ENCODE measurements at places on chromosomes 4 and X. TPM values are rescaled to one million over a fixed set of nuclear protein-coding genes. Genes with fewer than 3 reads are reported as not detected.

The SLC7A11 gene
- 3.2 TPM for total RNA-seq

The TEX13B gene
- not detected for total RNA-seq

The SPANXC gene
- not detected for total RNA-seq

The GAGE12H gene
- not detected for total RNA-seq

The HAND2 gene
- not detected for total RNA-seq

DNA sequence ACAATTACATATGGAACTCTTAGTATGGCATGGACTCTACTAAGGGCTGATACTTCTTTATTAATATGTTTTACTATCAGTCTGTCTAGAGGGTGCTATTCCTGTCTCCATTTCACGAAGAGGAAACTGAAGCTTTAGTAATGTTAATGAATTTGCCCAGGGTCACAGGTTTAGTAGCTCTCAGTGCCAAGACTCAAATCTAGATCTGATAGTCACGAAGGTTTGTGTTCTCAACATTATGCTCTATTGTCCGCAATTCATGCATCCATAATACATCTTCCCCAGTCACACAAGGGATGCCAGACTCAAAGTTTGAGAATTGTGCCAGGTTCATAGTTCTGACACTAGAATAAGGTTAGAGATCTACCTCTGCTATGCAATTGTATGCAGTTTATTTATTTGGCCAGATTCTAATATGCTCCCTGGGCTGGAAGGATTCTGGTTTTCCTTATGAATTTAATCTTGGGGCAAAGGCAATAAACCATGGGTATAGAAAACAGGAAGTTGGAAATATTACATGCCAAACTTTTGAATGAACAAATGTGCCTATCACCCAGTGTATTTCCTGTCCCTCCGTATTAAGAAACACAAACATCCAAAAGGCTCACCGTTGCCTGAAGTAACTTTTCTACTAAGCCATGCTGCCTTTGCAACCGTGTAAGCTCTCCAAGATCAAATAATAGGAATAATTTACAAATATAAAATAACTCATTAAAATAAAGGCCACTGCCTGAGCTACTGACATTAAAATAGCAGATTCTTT is 478.5 kb downstream of the INPP4B start:
- peak overlapping the region; percentile 85 for H3K27ac ChIP-seq
- no peaks in the 10 kb centered on the region for H3K27me3 ChIP-seq
- no peak for DNase-seq
- H3K4me1 ChIP-seq = peaks cover 77% of the 10 kb centered on the region
- peak overlapping the region; percentile 62 for H3K4me3 ChIP-seq

DNA sequence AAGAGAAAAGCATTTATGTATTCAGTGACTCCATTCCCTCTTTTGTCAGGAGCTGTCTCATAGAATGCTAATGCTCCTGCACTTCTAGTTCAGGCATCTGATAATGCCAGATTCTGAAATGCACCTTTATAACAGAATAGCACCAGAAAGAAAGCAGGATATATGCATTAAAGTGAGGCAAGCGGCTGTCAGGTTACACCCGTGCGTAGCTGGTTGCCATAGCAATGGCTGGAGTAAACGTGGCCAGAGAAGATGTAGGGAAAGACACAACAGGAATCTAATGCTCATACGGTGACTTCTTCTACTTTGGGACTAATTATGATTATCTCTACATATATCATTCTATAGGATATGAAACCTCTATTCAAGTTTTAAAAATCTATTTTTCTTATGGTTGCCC is 5.9 kb downstream of the EMCN start:
- H3K36me3 ChIP-seq = no peaks in the 10 kb centered on the region
- DNase-seq = no peak
- no peak overlapping the region for H3K27ac ChIP-seq
- H3K27me3 ChIP-seq = peaks cover 10% of the 10 kb centered on the region
- H3K4me1 ChIP-seq = no peaks in the 10 kb centered on the region
- no peak overlapping the region for H3K4me3 ChIP-seq

- no peak overlapping the region for H3K27ac ChIP-seq
- no peaks in the 10 kb centered on the region for H3K36me3 ChIP-seq
- H3K4me1 ChIP-seq = no peaks in the 10 kb centered on the region
These were observed 700.7 kb downstream of the PCDH18 start for GRCh38 chr4:136831553-136831952.

DNA sequence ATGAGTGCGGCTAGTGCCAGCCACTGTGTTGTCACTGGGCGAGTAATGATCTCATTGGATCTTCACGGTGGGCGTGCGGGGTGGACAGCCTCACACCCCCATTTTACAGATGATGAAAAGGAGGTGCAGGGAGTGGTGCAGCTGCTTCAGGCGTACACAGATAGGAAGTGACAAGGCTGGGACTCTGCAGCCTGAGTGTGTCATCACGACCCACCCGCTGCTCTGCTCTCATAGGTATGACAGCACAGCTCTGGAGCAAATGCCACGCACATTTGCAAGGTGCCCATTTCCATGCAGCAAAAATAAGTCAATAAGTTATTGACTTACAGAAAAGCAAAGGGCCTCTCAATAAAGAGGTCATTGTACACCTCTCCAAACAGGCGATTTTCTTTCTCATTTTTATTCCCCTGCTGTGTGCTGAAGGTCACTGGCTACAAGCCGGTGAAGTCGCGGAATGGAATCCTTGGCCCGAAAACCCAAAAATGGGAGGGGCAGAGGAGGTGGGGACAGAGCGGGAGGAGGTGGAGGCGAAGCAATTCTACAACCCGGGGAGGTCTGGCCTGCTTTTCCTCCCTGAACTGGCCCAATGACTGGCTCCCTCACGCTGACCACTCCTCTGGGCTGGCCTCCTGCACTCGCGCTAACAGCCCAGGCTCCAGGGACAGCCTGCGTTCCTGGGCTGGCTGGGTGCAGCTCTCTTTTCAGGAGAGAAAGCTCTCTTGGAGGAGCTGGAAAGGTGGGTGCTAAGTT is at the start of gene SOD3:
Gene SOD3 (plus strand): TSS at position 658 of the 750 bp plus-strand sequence. CDS start 3,949 bp downstream, outside the sequence.
- no peak within 1 kb of the TSS for H3K4me3 ChIP-seq
- no peak within 1 kb of the TSS for H3K27ac ChIP-seq
- H3K36me3 ChIP-seq = no peaks in the 10 kb centered on the region
- H3K27me3 ChIP-seq = peaks cover 27% of the 10 kb centered on the region
- no peak for DNase-seq
- no peaks in the 10 kb centered on the region for H3K4me1 ChIP-seq

- H3K4me3 ChIP-seq = no peak overlapping the region
- H3K36me3 ChIP-seq = no peaks in the 10 kb centered on the region
- no peak for DNase-seq
- peaks cover 8% of the 10 kb centered on the region for H3K27me3 ChIP-seq
- H3K27ac ChIP-seq = no peak overlapping the region
These were observed 100.2 kb upstream of the ANXA3 start for GRCh38 chr4:78451407-78451806.

DNA sequence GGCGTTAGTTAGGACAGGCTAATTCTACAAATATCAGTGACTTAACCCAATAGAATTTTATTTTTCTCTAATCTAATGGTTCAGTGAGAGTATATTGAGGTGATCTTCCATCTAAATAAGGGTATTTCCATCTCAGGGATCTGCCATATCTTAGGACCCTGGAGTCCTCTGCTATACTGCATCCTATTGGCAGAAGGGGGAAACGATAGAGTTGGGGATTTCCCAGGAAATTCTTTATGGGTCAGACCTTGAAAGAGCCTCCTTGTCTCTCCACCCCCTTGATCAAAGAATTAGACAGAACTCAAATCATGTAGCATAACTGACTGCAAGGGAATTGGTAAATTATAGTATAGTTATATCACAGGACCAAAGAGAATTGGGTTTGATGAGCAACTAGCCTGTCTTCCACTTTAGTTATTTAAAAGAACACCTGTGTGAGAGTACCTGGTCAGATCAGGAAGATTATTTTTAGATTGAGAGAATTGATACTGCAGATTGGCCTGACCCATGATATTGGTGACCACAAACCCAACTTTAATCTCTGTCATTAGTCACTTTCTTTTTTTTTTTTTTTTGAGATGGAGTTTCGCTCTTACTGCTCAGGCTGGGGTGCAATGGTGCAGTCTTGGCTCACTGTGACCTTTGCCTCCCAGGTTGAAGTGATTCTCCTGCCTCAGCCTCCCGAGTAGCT is 25.6 kb downstream of the SMARCA5 start:
- H3K4me1 ChIP-seq = peaks cover 19% of the 10 kb centered on the region
- H3K4me3 ChIP-seq = no peak overlapping the region
- H3K36me3 ChIP-seq = peaks cover 52% of the 10 kb centered on the region
- H3K27ac ChIP-seq = no peak overlapping the region

DNA sequence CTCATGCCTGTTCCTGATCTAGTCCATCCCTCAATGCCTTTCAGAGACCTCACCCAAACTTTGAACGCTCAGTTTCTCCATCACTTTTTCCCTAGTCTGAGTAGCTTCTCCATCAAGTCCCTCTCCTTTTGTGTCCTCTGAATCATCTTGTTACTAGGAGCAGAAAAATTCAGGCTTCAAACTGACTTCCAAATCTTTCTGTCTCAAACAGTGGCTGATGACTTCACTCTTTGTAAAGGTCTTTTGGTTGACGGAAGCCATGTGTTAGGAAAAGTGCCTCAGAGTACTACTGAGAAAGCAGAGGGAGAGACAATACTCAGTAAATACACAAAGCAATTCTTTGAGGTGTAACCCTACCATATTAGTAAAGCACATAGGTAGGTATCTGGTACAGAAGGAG is 65.7 kb upstream of the CAMK2D start:
- H3K4me3 ChIP-seq = no peak overlapping the region
- no peak for DNase-seq
- no peak overlapping the region for H3K27ac ChIP-seq
- peaks cover 54% of the 10 kb centered on the region for H3K4me1 ChIP-seq
- H3K27me3 ChIP-seq = no peaks in the 10 kb centered on the region
- H3K36me3 ChIP-seq = no peaks in the 10 kb centered on the region

- no peak overlapping the region for H3K4me3 ChIP-seq
- H3K27me3 ChIP-seq = no peaks in the 10 kb centered on the region
- H3K4me1 ChIP-seq = no peaks in the 10 kb centered on the region
- no peak overlapping the region for H3K27ac ChIP-seq
- no peak for DNase-seq
- no peaks in the 10 kb centered on the region for H3K36me3 ChIP-seq
These were observed 50.8 kb downstream of the HTRA3 start for GRCh38 chr4:8320386-8320750.

DNA sequence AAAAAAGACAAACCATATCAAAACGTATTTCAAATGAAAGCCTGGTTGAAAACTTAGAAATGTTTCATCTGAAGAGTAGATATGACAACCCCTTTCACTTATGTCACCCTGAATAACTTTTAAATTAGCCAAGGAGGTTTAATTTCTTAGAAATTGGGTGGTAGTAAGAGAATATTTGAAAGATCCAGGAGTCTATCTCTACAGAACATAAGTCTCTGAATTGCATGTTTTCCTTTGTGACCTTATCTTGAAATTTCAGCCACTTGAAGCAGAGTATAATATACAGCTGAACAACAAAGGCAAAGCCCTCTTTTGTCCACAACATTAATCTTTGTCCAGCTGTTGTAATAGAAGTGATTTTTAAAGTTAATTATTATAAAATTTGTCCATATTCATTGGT is 49.5 kb downstream of the TMEM154 start:
- peaks cover 2% of the 10 kb centered on the region for H3K36me3 ChIP-seq
- DNase-seq = no peak
- no peaks in the 10 kb centered on the region for H3K27me3 ChIP-seq
- no peak overlapping the region for H3K27ac ChIP-seq
- H3K4me3 ChIP-seq = no peak overlapping the region
